ENCODE measurements at places on chromosomes 3 and 15. TPM values are rescaled to one million over a fixed set of nuclear protein-coding genes. Genes with fewer than 3 reads are reported as not detected.

- no peaks in the 10 kb centered on the region for H3K36me3 ChIP-seq
- ATAC-seq, result no peak
- H3K4me3 ChIP-seq, result no peak overlapping the region
- H3K27ac ChIP-seq, result no peak overlapping the region
Measured at GRCh38 chr3:131485119-131485518, 17.7 kb downstream of the MRPL3 start.

Gene ZBED2
- not detected for total RNA-seq

DNA sequence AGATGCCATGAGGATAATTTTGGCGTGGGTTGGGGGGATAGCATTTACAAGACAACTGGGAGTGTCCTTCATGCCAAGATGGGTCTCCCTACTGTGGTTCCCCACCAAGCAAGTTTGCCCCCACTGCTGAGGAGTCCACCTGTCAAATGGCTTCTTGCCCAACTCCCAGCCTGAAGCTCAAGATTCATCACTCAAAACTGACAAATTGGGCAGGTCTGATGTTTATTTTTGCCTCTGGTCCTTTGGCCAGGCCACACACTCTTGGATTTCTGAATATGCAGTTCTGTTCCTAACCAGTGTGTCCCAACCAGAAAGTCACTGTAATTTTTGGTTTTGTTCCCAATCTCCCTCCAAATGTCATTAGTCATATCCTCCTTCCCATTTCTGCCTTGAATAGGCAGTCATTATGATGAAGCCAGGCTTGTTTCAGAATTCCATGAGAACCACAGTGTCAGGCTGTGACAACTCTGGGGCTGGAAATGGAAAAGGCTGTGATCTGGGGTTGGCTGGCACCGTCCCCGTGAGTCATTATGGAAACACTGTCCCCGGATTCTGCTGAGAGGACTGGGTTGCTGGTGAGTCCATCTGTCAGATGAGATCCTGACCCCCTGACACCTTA is 29.3 kb upstream of the MEF2A start:
- no peak overlapping the region for H3K4me3 ChIP-seq
- no peaks in the 10 kb centered on the region for H3K27me3 ChIP-seq
- no peaks in the 10 kb centered on the region for H3K36me3 ChIP-seq
- H3K4me1 ChIP-seq, result peaks cover 6% of the 10 kb centered on the region

DNA sequence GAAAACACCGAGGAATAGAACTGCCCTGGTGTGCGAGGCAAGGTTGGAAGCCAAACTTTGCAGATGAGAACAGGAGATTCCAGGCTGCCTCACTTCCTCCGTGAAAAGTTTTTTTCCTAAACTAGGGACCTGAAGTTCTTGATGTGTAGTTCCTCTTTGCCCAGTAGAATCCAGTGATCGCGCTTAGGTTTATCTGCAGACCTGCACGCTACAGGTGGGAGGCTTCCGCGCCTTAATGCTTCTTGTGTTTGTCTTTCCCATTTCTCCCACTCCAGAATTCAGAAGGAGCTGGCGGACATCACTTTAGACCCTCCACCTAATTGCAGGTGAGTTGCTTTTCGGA is 5.4 kb downstream of the UBE2E1 start:
- no peaks in the 10 kb centered on the region for H3K27me3 ChIP-seq
- H3K4me3 ChIP-seq, result peak overlapping the region; percentile 68
- H3K36me3 ChIP-seq, result no peaks in the 10 kb centered on the region
- peak overlapping the region; percentile 92 for H3K27ac ChIP-seq
- ATAC-seq, result no peak

DNA sequence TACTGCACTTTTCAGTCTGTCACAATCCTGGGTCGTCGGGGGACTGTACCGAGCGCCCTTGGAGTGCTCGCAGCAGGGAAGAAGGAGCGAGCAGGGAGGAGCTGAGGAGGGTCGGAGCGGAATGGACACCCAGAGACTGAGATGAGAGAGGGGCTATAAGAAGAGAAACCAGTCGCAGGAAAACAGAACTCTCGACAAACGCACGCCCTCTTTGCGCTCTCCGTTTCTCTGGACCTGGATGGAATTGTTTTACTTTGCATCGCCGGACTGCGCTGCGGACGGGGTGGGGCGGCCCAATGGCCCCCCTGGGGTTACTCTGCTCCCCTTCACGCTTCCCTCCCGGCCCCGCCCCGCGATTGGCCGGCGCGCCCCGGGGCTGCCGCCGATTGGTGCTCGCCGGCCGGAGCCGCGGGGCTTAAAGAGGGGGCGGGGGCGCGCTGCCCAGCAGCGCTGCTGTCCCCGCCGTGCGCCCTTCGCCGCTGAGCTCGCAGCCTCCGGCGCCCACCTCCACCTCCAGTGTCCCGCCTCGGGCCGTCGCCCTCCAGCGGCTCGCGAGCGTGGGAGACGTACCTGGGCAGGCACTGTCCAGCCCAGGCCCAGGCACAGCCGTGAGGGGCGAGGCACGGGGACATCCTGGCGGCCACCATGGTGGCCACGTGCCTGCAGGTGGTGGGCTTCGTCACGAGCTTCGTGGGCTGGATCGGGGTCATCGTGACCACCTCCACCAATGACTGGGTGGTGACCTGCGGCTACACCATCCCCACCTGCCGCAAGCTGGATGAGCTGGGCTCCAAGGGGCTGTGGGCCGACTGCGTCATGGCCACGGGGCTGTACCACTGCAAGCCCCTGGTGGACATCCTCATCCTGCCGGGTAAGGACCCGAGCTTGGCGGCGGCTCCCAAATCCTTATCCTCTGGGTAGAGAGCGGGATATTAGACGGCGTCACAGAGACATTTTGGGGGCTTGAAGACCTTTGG is at the start of gene CLDN11:
TSS of gene CLDN11 (plus strand) at position 447 of the 977 bp plus-strand sequence. CDS start at position 646, 199 bp downstream.
- H3K36me3 ChIP-seq, result no peaks in the 10 kb centered on the region
- H3K27ac ChIP-seq, result peak within 1 kb of the TSS; percentile 70
- peaks cover 53% of the 10 kb centered on the region for H3K27me3 ChIP-seq
- H3K4me1 ChIP-seq, result peaks cover 8% of the 10 kb centered on the region

- ATAC-seq, result no peak
- no peaks in the 10 kb centered on the region for H3K36me3 ChIP-seq
- H3K4me1 ChIP-seq, result no peaks in the 10 kb centered on the region
- H3K4me3 ChIP-seq, result no peak overlapping the region
- no peaks in the 10 kb centered on the region for H3K27me3 ChIP-seq
Measured at GRCh38 chr3:10155658-10156057, 9.1 kb upstream of the IRAK2 start.

Gene FMN1
- total RNA-seq, result 10.9 TPM

Gene EOMES
- 0.67 TPM for total RNA-seq

DNA sequence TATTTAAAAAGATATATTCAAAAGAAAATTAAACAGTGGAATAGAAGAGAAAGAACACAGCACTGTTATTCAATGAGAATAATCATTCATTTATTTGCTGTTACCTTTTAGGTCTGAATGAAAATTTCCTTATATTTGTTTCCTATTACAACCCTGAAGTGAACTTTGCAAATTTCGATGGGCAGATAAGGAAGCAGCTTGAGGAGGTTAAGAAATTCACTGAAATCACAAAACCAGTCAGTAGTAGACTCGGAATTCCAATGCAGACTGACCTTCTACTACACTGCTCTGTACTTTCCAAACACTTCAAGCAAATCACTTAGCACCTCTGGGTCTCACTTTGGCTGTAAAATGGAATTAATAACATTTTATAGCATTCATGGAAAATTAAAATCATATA is 172.0 kb upstream of the TP63 start:
- H3K36me3 ChIP-seq, result no peaks in the 10 kb centered on the region
- ATAC-seq, result no peak
- no peaks in the 10 kb centered on the region for H3K4me1 ChIP-seq
- no peaks in the 10 kb centered on the region for H3K27me3 ChIP-seq
- no peak overlapping the region for H3K27ac ChIP-seq

Gene POPDC2
- total RNA-seq, result 83.8 TPM

GRCh38 chr3:44175070-44175469 is 66.6 kb upstream of the TOPAZ1 start:
- peaks cover 25% of the 10 kb centered on the region for H3K27me3 ChIP-seq
- no peak overlapping the region for H3K27ac ChIP-seq
- ATAC-seq, result no peak
- no peaks in the 10 kb centered on the region for H3K4me1 ChIP-seq
- no peak overlapping the region for H3K4me3 ChIP-seq

- H3K4me3 ChIP-seq, result no peak overlapping the region
- H3K27ac ChIP-seq, result no peak overlapping the region
- ATAC-seq, result no peak
- no peaks in the 10 kb centered on the region for H3K27me3 ChIP-seq
- no peaks in the 10 kb centered on the region for H3K36me3 ChIP-seq
Measured at GRCh38 chr3:55974421-55975165, 487.5 kb upstream of the WNT5A start.

Gene DIPK2A
- total RNA-seq, result 41.0 TPM

DNA sequence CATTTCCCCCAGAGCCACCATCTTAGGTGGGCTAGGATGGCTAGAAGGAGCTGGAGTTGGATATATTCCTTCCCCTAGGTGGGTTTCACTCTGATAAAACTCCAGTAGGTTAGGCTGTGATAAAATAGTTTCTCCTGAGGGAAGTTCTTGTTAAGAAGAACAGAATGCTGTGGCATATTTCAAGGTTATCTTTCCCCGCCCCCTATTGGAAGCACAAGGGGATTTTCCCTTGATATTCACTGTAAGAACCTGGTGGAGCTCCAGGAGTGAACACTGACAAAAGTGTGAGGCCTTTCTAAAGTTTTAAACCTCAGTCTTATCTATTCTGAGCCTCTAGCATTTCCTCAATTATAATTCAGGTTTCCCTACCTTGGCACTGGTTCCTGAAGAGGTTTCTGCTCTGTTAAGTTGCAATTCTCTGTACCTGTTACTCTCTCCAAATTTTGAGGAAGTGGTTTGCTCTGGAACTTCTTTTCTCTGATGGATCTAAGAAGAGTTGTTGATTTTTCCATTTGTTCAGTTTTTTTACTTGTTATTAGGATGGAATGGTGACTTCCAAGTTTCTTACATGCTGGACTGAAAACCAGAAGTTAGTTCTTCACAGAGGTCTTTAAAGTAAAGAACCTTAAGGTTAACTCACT is 113.5 kb downstream of the GMPS start:
- H3K36me3 ChIP-seq, result no peaks in the 10 kb centered on the region
- no peak for ATAC-seq
- no peak overlapping the region for H3K4me3 ChIP-seq
- no peak overlapping the region for H3K27ac ChIP-seq

Gene TMEM266
- not detected for total RNA-seq

Gene TGM4
- not detected for total RNA-seq

GRCh38 chr3:170889132-170889531 is 19.1 kb upstream of the RPL22L1 start:
- no peaks in the 10 kb centered on the region for H3K4me1 ChIP-seq
- no peak overlapping the region for H3K4me3 ChIP-seq
- H3K27me3 ChIP-seq, result no peaks in the 10 kb centered on the region
- H3K36me3 ChIP-seq, result no peaks in the 10 kb centered on the region
- no peak for ATAC-seq
- no peak overlapping the region for H3K27ac ChIP-seq

Gene ISL2
- 2.6 TPM for total RNA-seq

DNA sequence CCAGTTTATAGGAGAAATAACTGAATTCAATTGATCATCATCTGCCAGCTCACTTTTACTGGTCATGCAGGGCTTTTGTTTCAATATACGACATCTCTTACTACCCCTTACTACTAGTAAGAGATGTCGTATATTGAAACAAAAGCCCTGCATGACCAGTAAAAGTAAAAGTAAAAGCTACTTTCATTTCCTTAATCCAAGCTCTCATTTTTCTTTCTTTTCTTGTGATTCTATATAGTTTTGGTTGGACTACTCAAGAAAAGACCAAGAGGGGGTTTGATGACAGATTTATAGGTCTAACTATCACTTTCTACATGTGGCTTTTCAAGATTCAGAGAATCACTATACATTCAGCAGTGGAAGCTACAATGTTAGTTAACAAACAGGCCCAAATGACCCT is 1237.3 kb downstream of the ROBO2 start:
- H3K36me3 ChIP-seq, result no peaks in the 10 kb centered on the region
- H3K27me3 ChIP-seq, result no peaks in the 10 kb centered on the region
- ATAC-seq, result no peak

DNA sequence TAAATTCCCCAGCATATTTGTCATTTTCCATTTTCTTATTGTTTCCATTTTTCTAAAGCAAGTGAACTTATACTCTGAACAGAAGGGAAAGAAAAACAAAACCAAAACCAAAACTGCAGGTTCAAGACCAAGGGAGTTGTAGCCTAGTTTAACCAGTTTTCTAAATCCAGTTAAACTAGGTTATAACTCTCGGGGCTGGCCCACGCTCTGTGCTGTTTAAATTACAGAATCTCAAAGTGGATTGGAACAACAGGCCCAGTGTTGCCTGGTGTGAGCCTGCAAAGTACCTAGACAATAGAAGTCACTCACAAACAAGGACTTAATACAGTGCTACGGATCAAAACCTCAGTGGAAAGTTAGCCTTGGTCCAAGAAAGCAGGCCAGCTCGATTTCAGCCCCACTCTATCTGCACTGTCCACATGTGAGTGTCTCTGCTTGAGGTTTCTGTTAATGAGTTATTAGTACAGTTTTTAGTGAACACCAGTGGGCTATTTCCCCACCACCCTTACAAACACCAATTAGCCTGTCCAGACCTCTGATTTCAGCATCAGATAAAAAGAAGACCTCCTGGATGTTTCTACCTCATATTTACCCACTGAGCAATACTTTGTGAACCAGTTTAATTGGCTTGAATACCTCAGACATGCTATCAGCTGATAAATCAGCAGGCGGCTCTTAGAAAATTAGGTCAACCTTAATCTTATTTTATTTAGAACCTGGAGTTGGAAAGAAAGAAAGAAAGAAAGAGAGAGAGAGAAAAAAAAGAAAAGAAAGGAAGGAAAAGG is 93.8 kb upstream of the PDZRN3 start:
- H3K36me3 ChIP-seq, result no peaks in the 10 kb centered on the region
- H3K27ac ChIP-seq, result no peak overlapping the region
- ATAC-seq, result no peak
- no peak overlapping the region for H3K4me3 ChIP-seq
- H3K27me3 ChIP-seq, result no peaks in the 10 kb centered on the region

Gene NOX5
- total RNA-seq, result 0.54 TPM

- peaks cover 7% of the 10 kb centered on the region for H3K4me1 ChIP-seq
- ATAC-seq, result no peak
- no peak overlapping the region for H3K4me3 ChIP-seq
- peaks cover 50% of the 10 kb centered on the region for H3K27me3 ChIP-seq
- no peak overlapping the region for H3K27ac ChIP-seq
Measured at GRCh38 chr3:128567705-128568356, 74.8 kb upstream of the GATA2 start.

Gene RTP3
- total RNA-seq, result not detected

DNA sequence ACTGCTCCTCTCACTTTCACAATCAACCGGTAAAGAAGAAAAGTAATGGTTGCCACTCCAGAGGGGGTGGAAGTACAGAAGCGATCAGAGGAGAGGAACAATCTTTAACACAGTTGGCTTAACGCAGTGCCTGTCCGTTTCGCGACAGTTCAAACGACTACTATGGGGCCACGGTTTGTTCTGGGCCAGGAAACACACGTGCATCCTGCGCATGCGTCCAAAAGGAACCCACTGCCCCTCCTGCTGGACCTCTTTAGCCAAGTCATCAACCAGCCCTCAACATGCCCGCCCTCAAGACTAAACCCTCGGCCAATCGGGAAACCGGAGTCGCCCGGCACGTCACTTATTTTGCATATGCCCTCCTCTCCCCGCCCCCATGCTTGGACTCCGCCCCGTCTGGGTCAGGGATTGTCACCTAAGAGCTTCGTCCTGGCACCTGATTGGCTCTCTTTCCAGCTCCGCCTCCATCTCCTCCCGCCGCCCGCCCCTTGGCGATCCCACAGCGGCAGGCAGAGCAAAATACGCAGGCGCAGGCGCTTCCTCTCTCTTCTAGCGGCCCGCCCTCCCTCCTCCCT is 345 bp upstream of the CDV3 start:
- H3K27ac ChIP-seq, result peak overlapping the region; percentile 98
- H3K4me3 ChIP-seq, result peak overlapping the region; percentile 88
- H3K36me3 ChIP-seq, result no peaks in the 10 kb centered on the region
- H3K4me1 ChIP-seq, result no peaks in the 10 kb centered on the region
